ENCODE measurements at places on chromosomes 2 and 18. TPM values are rescaled to one million over a fixed set of nuclear protein-coding genes. Genes with fewer than 3 reads are reported as not detected.

DNA sequence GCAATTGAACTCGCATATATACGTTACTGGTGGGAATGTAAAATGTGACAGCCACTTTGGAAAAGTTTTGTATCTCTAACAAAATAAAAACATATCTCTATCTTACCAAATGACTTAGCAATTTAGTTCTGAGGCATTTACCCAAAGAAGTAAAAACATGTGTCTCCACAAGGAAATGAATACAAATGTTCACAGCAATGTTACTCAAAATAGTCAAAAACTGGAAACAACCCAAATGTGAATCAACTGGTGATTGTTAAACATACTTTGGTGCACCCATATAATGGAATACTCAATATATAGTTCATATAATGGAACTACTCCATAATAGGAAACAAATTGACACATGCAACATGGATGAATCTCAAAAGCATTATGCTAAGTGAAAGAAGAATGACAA lies 70.4 kb upstream of the DNER start:
- no peak for DNase-seq

GRCh38 chr2:114005110-114005783 lies 115.4 kb downstream of the ACTR3 start:
- no peak for DNase-seq

GRCh38 chr2:231975001-231975400 lies 13.5 kb downstream of the DIS3L2 start:
- no peak for DNase-seq

GRCh38 chr2:152823905-152824304 lies 105.5 kb downstream of the ARL6IP6 start:
- no peak for DNase-seq

- no peak for DNase-seq
These were observed 1.2 kb downstream of the ACMSD start for GRCh38 chr2:134839649-134840048.

The ZNF892 gene
- 7.9 TPM for total RNA-seq

- no peak for DNase-seq
These were observed 99.4 kb downstream of the ZNF516 start for GRCh38 chr18:76395609-76396008.

DNA sequence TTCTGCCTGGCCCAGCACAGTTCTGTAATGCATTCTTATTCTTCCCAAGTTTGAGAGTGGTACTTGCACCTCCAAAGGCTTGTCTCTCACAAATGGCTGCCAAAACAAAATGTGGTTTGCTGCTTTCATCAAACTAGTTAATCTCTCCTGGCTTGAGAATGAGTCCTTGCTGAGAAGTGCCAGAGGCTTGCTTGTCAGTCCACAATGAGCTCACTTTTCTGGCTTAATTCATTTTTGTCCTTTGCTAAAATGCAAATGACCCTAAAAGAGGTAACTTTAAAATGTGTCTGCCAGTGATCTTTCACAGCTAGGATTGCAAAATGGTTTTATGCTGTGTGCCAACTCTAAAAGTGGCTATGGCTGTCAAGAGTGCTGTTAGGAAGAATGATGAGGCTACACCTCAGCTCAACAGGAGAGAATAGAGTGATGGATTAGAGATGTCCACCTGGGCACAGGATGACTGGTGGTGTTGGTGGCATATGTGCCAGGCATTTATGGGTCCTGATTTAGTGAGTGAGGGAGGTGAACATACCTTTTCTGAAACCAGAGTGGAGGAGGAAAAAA lies 291.2 kb upstream of the HNMT start:
- DNase-seq = no peak

- no peak for DNase-seq
These were observed 309.9 kb upstream of the ZNF521 start for GRCh38 chr18:25661831-25662230.

The FMNL2 gene
- total RNA-seq = 62.1 TPM

The PRSS56 gene
- not detected for total RNA-seq

The IL1RL2 gene
- 2.2 TPM for total RNA-seq

DNA sequence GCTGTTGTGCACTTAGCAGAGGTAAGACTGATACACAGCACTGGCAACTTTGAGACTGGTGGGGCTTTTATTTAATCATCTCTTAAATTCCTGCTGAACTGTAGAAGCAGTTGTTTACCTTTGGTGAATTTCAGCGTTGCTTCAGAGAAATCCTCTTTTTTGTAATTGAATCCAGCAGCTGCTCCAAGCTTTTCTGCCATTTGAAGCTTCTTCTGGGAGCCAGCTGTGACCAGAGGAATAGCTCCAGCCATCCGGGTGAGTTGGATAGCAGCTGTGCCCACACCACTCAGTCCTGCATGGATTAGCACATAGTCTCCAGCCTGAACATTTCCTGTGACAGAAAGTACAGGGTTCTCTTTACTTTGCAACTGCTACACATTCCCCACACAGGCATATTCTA lies 3.9 kb downstream of the TP53I3 start:
- no peak for DNase-seq

GRCh38 chr2:178796079-178796677 lies 11.0 kb downstream of the TTN start:
- no peak for DNase-seq

GRCh38 chr18:10559553-10560451 lies 34.0 kb downstream of the NAPG start:
- no peak for DNase-seq

DNA sequence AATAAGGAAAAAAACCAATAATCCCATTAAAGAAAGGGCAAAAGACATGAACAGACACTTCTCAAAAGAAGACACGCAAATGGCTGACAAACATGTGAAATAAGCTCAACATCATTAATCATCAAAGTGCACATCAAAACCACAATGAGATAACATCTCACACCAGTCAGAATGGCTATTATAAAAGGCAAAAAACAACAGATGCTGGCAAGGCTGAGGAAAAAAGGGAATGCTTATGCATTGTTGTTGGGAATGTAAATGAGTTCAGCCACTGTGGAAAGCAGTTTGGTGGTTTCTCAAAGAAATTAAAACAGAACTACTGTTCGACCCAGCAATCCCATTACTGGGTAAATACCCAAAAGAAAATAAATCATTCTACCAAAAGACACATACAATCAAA lies 285.6 kb downstream of the NR4A2 start:
- no peak for DNase-seq

The NCOA1 gene
- total RNA-seq = 80.1 TPM

DNA sequence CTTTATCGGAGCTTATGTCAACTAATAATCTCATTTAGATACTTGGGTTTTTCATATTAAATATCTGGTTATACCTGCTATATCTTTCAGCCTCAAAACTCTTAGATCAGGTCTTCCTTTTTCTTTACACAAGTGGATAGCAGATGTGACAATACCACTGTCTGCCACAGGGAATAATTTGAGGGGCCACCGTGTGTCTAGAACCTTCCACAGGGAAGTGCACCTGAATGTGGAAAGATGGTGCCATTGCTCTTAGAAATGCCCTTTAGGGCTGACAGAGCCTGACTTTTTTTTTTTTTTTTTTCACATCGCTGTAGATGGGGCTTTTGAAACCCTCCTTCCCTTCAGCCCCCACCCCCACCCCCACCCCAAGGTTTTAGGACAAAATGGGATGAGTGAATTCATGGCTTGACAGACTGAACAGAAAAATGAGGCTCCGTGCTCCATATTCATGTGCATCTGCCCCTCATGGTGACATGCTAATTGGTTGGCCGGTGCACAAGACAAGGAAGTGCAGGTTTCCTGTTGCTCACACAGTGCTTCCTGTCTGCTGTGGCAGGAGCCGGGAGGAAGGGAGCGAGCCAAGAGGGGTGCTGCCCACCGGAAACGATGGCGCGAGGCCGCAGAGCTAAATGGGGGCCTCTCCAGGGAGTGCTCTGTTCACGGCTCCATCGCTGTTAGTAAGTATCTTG lies 246.0 kb downstream of the LDLRAD4 start:
- DNase-seq = no peak

The ERLEC1 gene
- total RNA-seq = 52.3 TPM

The KCNJ13 gene
- not detected for total RNA-seq

DNA sequence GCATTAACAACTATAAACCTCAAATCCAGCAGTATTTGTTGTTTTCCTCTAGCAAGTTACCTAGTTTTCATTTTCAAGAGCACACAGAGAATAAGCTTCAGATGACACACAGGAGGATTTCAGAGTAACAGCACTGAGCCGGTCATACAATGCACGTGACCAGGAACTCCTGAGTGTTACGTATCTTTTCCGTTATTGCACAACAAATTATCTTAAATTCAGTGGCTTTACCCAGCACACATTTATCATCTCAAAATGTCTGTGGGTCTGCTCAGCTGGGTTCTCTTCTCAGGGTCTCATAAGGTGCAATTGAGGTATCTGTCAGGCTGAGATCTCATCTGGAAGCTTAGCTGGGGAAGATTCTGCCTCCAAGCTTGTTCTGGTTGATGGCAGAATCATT lies 379.5 kb upstream of the KLHL29 start:
- DNase-seq = no peak

The ZNF521 gene
- total RNA-seq = 18.1 TPM

The OBSL1 gene
- 76.6 TPM for total RNA-seq

- no peak for DNase-seq
These were observed 381.7 kb downstream of the CDH19 start for GRCh38 chr18:66222174-66222573.

The SERPINB7 gene
- 1.1 TPM for total RNA-seq

The OSBPL1A gene
- 107 TPM for total RNA-seq

- DNase-seq = no peak
These were observed 44.5 kb downstream of the PKP4 start for GRCh38 chr2:158501301-158501700.

DNA sequence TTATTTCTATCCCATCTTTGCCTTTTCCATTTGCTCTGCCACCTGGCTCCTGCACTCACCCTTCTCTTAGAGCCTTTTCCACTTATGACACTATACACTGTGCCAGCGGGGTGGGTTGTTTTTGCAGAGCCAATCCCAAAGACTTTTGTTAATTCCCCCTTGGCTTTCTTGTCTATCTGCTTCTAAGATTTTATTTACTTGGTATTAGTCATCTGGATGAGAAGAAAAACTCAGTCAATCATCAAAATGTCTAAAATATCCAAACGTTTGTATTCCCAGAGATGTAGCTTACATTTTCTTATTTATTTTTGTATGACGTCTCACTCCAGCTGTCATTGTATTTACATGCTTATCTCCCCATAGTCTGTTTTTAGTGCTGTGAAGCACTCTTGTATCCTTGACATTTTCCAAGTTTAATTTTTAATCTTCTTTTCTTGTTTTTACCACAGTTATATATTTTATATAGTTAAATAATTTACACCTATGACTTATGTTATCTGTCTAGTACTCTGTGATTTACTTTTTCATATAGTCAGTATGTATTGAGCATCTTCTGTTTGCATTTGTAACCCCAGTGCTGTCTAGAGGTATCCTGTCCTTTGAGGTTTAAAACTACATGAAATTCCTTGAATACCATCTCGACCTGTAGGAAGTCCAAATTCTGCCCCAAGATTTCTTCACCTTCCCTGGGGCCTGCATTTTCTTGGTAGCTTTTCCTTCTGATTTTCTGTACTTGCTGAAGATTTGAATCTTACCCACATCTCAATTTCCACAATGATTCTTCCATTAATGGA lies 55.1 kb downstream of the COL4A3 start:
- no peak for DNase-seq

The SLC16A14 gene
- total RNA-seq = 2.9 TPM

DNA sequence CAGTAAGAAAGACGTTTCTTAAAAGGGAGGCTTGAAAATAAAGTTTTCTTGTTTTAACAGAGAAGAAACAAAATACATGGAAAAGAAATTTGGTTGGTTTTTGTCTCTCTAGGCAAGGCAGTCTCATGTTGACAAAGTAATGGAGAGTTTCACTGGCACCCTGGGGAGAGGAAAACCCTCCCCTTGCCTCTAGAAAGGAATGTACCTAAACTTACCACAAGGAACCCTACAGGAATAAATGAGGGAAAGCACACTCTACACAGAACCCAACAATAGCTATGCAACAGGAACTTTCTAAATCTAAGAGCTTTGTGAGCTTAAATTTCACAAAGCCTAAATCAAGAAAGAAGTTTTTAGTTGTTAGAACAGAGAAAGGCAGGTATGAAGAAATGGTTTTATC lies 37.0 kb downstream of the FIGN start:
- DNase-seq = no peak

GRCh38 chr18:25992566-25992965 lies 97.8 kb downstream of the SS18 start:
- no peak for DNase-seq

The MEP1B gene
- total RNA-seq = not detected

The RTP5 gene
- total RNA-seq = not detected
